Activated CD8-positive, alpha-beta memory T cell treated with anti-CD3 and anti-CD28 coated beads for 1 hour (primary cell): ENCODE measurements at places on chromosomes 3 and 15.

- DNase-seq = no peak
Measured at GRCh38 chr3:137835096-137835495, 71.0 kb downstream of the SOX14 start.

DNA sequence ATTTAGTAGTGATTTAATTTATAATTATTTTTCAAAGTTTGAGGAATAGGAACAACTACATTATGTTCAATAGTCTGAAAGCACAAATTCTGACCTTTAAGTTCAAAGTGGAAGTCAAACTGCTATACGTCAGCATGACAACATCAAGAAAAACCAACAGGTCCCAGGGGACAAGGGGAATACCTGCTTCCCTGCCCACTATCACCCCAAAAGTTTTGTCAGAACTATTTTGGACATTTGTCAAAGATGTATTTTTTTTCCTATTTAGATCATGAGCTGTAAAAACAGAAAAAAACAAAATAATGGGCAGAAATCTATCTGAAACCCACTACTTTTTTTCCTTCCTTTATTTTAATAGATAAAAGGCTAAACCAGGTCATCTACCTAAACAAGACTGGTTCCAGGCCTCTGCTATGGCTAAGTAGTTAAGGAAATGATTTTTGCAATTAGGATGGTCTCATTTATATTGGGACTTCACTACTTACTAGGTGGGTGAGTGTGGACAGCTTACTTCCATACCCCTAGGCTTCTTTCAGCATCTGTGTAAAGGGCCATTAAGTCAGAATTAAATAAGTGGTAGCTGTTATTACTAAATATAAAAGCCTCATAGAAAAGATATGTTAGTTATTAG is 746.3 kb downstream of the FHIT start:
- DNase-seq = no peak

DNA sequence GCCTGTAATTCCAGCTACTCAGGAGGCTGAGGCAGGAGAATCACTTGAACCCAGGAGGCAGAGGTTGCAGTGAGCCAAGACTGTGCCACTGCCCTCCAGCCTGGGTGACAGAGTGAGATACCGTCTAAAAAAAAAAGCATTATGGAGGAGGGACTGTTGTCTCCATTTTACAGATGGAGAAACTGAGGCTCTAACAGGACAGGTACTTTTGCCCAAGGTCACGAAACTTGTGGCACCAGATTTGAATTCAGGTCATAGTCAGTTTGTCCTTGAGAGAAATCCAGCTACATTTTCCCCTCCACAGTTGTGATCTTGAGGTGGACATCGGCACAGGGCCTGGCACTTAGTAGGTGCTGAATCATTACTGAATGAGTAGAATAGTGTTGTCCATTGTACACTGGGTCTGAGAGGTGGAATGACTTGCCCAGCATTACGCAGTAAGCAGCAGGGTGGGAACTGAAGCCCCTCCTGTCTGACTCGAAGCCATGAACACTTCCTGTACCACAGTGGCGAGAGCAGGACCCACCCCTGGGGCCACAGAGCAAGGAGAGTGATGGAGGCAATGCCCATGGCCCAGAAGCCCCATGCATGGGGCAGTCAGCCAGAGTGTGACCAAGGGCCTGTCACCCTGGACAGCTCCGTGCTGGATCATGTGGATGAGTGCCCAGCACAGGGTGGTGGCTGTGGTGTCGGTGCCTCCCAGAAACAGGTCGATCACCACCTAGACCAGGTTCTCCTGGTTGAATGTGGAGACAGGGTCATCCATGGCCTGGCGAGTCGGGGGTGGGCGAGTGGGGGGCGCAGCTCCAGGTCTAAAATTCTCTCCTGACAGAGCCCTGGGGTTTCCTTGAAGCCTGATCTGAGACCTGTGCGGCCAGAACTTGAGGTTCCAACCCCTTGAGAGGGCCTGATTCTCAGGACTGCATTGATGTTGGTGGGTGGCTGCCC is 20.4 kb upstream of the PARL start:
- DNase-seq = no peak

DNA sequence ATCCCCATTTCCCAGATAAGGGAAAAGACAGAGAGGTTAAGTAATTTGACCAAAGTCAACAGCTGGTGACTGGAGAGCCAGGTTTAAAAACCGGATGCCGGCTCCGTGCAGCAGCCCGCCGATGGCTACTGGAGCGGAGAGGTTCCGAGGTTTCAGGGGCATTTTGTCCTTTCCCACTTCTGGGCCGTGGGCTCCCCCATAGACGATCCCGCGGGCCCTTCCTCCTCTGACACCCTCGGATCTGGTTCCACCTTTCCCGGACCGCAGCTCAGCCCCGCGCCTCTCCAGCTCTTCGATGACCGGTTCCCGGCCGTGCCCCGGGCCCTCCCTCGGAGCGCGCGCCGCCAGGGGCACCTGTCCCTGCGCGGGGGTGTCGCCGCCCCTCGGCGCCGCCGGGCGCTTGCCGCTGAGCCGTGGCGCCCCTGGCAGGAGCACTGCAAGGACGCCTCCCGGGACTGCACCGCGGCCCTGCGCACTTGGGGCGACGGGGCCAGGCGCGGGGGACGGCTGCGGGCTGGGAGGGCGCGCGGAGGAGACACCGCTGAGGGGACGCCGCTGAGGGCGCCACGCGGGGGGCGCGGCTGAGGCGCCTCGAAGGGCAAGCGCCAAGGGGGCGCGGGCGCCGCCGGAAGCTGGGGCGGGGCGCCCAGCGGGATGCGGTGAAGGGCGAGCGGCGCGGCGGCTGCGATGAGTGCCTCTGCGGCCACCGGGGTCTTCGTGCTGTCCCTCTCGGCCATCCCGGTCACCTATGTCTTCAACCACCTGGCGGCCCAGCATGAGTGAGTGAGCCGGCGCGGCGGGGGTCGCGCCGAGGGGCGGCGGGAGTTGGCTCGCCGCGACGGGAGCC is at the start of gene TM6SF1:
TM6SF1 (plus strand) TSS at position 652 of the 847 bp plus-strand sequence; CDS start at position 688, 36 bp downstream.
- no peak for DNase-seq

- DNase-seq = no peak
Measured at GRCh38 chr3:77039606-77040171, at the start of gene ROBO2. Gene ROBO2, plus strand, starts transcription at chr3:77040099. Its CDS starts 687 bp downstream, at chr3:77040786.

DNA sequence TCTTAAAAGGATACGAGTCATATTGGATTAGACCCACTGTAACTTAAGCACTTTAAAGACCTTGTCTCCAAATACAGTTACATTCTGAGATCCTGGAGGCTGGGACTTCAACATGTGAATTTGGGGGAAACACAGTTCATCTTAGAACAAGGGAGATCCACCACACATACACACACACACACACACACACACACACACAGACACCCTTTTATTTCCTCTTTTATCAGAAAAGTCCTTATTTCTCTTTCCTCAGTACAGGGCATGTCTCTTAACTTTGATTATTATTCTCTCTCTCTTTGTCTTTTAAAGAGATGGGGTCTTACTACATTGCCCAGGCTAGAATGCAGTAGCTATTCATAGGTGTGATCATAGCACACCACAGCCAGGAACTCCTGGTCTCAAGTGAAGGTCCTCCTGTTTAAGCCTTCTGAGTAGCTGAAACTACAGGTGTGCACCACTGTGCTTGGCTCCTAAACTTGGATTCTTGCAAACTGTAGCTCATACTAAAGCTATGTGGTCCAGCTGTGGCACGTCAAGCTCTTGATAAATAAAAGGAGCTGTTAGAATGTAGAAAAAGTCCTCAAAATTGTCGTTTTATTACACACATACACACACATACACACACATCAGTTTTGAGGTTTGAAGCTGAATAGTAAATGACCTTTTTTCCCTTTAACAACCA is 7.4 kb downstream of the GOLM2 start:
- no peak for DNase-seq

DNA sequence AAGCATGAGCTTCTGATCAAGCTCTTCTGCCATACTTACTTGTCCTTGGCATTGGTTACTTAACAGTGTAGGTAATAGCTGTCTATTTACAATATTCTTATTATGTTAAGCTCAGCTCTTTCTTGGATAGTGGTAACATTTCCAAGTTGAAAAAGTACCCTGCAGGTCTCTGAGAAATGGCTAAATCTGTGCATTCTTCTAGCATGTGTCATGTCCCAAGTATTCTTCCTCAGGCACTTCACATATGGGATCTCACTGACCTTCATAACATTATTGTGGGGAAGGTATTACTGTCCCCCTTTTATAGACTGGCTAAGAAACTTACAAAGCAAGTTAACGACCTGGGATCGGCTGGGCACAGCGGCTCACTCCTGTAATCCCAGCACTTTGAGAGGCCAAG is 236.1 kb downstream of the RORA start:
- no peak for DNase-seq

DNA sequence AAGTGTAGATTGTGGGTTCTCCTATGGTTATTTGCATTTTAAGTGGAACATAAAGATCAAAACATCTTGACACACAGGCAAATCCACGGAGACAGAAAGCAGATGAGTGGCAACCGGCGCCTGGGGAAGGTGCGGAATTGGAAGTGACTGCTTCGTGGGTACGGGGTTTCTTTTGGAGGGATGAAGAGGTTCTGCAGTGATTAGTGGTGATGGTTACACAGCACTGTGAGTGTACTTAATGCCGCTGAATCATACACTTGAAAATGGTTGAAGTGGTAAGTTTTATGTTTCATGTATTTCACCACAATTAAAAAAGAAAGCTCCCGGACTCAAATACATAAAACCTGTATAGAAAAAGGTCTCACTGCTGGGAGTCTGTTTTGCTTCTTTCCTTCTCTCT is 18.5 kb upstream of the VPS33B start:
- no peak for DNase-seq

DNA sequence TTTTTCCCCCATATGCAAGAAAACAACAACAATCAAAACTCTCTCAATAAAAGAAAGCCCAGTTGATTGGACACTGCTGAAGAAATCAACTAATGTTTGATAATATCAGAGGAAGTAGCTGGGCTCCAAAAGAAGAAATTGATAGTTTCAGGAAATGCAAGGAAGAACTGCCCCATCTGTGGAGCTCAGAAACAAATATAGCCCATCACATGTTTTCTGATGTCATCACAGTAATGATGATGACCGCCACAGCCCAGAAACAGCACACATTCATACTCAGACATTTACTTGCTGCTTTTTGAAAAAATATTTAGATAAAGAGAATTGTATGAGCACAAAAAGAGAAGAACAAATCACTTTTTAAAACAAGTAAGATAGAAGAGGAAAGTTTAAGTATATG is 67.6 kb downstream of the GOLIM4 start:
- no peak for DNase-seq

DNA sequence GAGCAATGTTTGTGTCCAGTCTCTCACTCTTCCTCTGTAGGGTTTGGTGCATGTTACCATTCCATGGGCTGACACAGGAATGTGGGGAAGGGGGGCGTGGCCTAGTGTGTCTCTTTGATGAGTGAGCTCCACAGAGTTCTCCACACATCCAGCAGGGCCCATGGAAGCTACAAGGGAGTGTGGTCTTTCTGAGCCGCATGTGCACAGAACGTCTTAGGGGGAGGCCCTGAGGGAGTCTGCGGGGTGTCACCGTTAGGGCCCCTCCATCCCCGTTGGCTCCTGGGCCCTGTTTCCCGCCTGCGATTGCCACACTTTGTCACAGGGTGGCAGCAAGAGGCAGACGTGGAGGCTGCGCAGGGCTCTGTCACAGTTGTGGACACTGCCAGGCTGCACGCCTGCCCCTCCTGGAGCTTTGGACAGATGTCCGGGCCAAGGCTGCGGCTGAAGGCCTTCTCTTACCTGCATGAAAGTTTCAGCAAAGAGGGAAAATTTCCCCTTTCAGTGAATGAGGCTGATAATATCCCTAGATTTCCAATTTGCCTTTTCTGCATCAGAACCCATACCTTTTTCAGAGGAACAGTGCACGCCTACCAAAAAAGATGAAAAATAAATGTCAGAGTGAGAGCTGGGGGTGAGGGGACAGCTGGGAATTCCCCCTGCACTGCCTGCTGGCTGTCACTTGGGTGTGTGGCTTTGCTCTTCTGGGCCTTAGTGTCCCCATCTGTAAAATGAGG is 24.3 kb downstream of the CACNA2D3 start:
- DNase-seq = no peak

- no peak for DNase-seq
Measured at GRCh38 chr3:38254872-38255271, 10.7 kb upstream of the SLC22A13 start.

GRCh38 chr3:140574375-140574774 is 103.5 kb upstream of the TRIM42 start:
- DNase-seq = no peak

DNA sequence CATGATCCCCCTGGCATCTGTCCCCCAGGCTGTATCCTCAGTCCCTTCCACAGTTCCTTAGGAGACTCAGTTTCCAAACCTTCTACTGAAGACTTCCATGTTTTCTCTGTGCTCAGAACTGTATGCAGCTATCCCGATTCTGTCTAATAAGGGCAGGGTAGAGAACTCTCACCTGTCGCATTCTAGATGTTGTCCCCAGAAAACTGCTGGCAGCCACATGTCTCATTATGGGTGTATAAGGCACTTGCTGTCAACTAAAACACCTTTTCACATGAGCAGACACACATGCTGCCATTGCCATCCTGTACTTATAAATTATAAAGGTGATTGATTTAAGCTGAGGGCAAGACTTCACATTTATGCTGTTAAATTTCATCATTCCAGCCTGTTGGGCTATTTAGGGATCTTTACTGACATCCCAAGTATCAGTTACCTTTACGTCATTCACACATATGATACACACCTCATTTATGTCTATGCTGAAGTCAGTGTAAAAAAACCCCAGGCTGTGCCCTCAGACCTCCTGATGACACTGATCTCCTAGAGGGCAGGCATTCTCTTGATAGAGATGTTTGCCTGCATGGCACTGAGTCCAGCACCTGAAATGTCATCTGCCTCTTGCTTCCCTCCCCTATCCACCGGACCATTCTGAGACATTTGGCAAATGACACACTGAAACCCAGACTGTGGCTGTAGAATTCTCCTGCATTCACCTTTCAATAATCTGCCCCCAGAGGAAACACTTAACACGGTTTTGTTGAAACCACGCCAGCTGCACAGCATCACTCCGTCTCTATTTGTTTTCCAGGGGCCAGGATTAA is 35.8 kb downstream of the BTD start:
- DNase-seq = no peak

GRCh38 chr15:76059320-76060117 is at the start of gene TMEM266:
Gene TMEM266, plus strand, starts transcription at chr15:76059985. Its CDS starts 74,279 bp downstream, at chr15:76134264.
- DNase-seq = no peak

DNA sequence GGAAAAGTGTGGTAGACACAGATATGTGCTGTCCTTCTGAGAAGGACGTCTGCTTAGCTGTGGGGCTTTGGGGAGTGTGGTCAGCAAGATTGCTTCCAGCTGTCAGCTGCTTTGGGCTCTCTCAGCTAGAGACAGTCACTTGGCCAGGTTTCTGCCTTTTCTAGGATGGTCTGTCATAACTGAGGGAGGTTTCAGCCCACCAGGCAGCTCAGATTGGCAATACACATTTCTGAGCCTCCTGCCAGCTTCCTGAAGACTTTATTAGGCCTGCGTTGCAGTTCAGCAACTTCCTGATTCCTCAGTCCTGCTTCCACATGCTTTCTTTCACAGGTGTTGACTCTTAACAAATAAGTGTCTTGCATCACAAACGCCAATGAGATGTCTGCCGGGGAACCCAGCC is 286.5 kb downstream of the SQOR start:
- DNase-seq = no peak

DNA sequence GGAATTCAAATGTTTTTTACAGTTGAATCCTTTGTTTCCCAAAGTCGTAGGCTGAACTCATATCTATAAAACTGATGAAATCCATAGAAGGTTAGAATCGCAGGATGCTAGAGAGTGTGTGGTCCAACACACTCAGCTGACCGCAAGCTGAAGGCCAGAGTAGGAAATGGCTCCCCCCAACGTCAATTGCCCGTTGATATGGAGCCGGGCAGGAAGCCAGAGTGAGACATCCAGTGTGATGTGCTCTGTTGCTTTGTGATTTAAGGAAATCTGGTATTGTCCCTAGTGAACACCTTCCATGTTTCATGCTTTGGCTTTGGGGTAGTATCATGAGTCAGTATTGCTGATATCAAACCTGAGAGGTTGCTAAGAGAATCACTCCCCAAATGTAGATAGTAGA is 5.8 kb upstream of the MEX3B start:
- DNase-seq = no peak
